AG08396 (cell line): ENCODE measurements at places on chromosomes 3 and 15.

- DNase-seq, result peak; percentile 18
Measured at GRCh38 chr3:157311633-157312375, 124.8 kb upstream of the PTX3 start.

DNA sequence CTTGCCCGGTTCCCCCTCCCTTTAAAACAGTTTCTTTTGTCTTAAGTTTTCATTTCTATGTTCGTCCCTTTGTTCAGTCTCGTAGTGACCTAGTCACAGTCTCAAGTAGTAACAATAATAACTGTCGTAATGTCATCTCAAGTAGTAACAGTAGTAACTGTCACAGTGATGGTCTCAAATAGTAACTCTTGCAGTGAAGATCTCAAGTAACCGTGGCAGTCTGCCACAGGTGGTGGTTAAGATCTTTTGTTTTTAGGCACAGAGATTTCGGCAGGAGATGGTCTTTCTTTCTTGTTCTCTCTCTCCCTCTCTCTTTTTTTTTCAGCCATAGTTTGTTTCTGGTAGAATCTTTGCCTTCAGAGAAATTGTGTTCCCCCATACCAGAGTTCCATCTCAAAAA, 656.0 kb upstream of the SGO1 start:
- no peak for DNase-seq

DNA sequence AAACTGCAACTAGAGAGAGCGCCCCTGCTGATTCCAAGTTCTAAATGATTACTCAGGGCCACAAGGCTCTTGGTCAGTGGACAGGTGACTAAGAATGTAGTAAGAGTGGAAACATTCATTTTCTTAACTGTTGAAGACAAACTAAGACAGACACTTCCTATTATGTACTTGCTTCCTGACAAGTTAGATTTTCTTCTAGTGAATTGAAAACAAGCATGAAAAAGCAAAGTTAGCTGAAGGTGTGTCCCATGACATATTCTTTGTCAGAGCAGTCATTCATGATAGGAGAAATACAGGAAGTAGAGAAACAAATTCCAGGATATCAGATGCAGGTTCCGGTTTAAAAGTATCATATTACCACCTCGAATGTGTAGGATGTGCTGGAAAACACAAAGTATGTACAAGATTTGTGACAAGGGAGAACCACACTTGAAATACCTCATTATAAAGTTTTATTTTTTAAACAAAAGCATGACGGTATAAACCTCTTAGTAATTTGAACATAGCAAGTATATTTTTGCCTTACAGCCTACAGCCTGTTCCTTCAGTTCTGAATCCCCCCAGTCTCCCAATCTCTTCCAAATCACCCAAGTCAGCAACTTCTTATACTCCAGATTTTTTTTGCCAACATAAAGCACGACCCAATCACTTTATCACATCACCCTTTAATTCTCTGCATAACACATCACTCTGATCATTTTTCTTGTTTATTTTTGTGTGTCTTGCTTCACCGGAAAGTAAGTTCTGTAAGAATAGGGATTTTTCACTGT, 6.2 kb downstream of the TSPAN3 start:
- peak; percentile 9 for DNase-seq

GRCh38 chr3:37944391-37944842, 46.2 kb upstream of the VILL start:
- no peak for DNase-seq

- DNase-seq, result no peak
Measured at GRCh38 chr15:91407269-91407889, 307.3 kb downstream of the SV2B start.

- no peak for DNase-seq
Measured at GRCh38 chr3:56691165-56692000, 8.3 kb upstream of the TASOR start.

- no peak for DNase-seq
Measured at GRCh38 chr3:71304684-71305083, 278.8 kb downstream of the FOXP1 start.

- no peak for DNase-seq
Measured at GRCh38 chr3:141547791-141548190, 61.0 kb downstream of the RASA2 start.

GRCh38 chr15:58931987-58932588, 1.4 kb downstream of the SLTM start:
- DNase-seq, result peak; percentile 56

GRCh38 chr3:32975891-32976595, 24.6 kb downstream of the CCR4 start:
- no peak for DNase-seq

GRCh38 chr15:45182996-45183395, 4.8 kb downstream of the SHF start:
- DNase-seq, result no peak

DNA sequence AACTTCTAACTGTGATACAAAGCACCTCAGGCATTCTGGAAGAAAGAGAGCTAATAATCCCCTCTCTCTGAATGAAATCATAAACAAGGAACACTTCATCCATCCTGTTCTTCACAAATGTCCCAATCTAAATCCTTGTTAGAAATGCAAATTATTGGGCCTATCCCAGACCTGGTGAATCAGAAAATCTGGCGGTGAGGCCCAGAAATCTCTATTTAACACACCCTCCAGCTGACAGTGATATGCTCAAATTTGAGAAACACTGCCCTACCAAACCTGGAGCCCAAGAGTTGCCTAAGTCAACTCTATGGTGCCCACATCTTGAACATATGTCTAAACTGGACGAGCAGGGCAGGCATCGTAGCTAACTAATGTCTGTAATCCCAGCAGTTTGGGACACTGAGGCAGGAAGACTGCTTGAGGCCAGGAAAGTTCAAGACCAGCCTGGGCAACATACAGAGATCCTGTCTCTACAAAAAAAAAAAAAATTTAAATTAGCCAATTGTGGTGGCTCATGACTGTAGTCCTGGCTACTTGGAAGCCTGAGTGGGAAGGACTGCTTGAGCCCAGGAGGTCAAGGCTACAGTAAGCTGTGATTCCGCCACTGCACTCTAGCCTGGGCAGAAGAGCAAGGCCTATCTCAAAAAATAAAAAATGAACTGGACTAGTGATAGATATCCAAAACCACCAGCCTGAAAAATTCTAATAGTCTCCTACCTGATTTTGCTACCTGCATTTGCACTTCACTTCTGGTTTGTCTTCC, 23.1 kb downstream of the SCAP start:
- DNase-seq, result no peak

DNA sequence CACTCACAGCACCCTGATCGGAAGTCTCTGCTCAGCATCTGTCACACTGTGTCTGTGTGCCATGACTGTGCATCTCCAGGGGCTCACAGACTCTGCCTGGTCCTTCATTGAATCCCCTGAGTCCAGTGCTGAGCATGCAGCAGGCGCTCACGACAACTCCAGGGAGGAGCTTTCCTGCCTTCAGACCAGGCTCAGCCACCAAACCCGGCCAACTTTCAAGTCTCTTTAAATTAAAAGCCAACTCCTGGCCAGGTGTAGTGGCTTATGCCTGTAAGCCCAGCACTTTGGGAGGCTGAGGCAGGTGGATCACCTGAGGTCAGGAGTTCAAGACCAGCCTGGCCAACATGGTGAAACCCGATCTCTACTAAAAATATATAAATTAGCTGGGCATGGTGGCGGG, 24.2 kb downstream of the GRAMD2A start:
- DNase-seq, result no peak

DNA sequence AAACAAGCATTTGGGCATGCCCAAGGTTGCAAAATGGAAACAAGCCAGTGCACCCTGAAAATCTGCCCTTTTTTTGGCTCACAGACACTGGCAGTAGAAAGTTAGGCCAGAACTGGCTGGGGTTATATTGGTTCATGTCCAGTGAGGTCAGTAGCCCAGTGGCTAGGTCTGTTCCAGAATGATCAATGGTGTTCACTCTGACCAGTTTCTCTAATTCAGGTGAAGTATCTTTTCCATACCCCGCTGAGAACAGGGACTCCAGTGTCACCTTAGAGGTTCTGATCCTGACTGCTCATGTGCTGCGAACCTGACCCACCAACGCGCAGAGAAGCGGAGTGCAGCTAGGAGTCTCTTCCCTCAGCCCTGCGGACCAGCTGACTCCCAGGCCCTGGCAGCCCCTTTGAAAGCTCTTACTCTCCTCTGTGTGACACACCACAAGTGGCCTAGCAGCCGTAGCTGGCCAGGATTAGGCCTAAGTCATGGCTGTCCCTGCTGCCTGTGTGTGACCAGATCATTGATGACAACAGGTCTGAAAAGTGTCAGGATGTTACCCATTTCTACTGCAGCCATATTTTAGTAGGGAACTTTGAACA, 123.5 kb downstream of the GHSR start:
- no peak for DNase-seq

DNA sequence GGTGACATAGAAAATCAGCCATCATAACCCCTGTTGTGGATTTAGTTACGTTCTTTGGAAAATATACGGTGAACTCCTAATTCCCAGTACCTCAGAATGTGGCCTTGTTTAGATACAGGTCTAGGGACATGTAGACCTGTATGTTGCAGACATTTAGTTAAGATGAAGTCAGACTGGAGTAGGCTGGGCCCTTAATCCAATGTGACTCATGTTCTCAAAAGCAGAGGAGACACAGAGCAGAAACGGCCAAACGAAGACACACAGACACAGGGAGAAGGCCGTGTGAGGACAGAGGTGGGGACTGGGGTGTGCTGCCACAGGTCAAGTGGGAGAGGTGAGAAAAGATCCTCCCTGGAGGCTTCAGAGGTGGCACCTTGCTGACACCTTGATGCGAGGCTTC, 119.0 kb upstream of the PROK2 start:
- no peak for DNase-seq

DNA sequence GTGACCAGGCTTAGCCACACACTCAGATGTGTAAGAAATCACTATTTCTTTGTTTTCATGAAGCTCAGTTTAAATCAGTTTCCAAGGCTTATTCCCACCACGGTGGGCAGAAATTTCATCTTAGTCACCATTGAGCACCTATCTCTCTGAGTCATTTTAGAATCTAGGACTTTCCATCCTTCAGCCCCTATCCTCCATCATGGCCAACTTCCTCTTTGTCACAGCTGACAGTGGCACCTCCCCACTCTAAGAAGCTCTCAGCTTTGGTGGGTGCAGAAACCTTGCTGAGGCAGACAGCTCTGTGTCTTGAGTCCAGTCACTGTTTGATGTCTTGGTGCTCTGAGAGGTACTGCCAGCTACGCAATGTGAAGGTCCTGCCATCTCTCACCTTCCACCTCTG, 32.9 kb downstream of the SNTN start:
- DNase-seq, result no peak

GRCh38 chr3:62815981-62816380, 59.2 kb downstream of the CADPS start:
- DNase-seq, result no peak

DNA sequence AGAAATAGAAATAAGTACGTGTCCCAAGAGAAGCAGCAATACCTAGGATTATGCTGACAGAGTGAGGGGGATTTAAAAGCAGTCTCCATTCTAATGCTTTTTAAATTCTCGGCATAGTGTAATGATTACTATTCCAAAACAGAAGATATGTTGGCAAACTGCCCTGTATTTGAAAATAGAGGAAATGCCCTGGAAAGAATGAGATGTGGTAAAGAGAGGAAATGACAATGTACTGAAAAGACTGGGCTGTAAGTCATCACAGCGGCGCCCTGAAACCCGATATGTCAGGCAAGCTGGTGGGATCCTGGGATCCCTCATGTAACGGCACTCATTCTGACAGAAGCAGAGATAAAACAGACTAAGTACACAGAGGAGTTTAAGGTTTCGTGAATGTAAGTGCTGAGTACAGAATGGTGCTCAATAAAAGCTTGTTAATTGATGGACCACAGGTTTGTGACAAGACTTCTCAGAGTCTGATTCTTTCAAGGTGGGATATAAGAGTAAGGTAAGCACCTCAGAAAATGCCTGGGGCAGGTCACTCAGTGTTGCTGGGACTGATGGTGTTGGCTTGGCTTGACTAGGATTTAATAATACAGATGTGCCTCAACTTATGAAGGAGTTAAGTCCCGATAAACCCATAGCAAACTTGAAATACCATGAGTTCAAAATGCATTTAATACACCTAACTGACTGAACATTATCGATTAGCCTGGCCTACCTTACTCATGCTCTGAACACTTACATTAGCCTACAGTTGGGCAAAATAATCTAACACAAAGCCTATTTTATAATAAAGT, 91.4 kb downstream of the NFKBIZ start:
- peak; percentile 75 for DNase-seq

DNA sequence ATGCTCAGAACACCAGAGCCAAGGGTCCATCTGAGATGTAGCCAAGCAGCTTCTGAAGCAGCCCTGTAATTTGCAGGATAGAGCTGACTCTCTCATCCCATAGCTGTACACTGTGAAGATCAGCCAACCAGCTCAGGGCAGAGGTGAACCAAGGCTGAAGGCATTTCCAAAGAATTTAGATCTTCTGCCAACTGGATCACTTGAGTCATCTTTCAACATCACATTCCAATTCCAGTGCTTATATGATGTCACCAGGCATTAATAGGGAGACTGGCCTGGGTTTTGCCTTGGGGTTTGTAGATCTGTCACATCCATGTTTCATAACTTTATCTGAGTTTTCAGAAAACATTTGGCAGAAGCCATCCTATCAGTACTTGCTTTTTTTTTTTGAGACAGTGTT, 98.2 kb downstream of the NR2F2 start:
- peak; percentile 89 for DNase-seq

- DNase-seq, result no peak
Measured at GRCh38 chr3:185087419-185087818, 65.4 kb downstream of the C3orf70 start.

DNA sequence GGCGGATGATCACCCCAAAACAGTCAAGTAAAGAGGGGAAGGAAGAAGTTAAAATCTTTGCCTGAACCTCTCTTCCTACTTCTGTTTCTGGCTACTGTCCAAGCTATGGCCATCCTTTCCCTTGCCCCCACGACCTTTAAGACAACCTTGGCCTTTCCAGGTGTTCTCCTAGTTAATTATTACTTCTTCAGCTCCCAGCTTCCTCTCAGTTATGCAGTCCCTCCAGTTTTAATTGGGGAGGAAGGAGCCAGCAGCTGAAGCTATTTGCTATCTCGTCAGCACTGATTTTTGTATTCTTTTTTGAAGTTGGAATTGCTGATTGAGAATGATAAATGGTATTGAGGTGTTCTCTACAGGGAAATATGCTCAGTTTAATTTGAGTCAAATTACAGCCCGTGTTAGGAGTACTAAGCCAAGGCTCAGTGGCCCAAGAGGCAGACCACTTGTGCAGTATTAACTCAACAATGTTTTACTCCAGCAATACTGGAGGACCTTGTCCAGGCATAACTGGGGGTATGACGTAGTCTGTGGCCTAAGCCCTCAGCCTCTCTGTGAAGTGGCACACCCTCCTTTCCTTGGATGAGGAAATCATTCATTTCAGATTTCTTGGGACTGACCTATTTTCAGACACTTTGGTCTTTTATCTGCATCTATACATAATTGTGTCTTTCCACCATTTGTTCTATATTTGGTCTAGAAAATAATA, 336.9 kb downstream of the SLC9A9 start:
- no peak for DNase-seq

- no peak for DNase-seq
Measured at GRCh38 chr15:51969728-51970127, 1.9 kb downstream of the LEO1 start.

DNA sequence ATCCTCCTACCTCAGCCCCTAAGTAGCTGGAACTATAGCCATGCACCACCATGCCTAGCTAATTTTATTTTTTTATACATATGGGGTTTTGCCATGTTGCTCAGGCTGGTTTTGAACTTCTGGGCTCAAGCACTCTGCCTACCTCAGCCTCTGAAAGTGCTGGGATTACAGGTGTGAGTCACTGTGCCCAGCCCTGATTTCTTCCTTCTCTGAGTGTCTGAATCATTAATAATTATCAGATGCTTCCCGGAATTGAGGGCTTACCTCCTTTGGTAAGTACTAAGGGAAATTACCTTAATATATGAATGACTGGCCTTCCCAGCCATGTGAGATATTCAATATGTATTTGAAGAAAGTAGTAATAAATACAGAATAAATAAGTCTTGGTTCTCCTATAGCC, 7.2 kb downstream of the CLPX start:
- DNase-seq, result no peak
